ENCODE measurements at places on chromosomes 11 and 22.
A peak's percentile ranks its signal among the peaks of the same experiment; 100 is the strongest.

DNA sequence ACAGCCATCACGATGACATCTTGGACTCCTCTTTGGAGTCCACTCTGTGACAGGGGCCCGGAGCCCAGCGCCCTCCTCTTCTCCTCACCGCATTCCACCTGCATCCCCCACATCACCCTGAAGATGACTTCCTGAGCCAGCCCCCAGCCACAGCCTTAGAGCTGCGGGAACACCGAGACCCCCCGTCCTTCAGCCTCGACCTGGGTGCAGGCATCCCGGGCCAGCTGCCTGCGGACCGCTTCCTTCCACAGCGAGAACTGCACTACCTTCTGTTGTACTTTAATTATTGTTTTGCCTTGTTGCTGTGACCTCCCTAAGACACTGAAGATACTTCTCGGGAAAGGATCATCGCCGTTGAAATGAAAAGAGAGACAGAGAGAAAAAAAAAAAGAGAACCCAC, 42.1 kb downstream of the DBX1 start:
- no peak for DNase-seq

DNA sequence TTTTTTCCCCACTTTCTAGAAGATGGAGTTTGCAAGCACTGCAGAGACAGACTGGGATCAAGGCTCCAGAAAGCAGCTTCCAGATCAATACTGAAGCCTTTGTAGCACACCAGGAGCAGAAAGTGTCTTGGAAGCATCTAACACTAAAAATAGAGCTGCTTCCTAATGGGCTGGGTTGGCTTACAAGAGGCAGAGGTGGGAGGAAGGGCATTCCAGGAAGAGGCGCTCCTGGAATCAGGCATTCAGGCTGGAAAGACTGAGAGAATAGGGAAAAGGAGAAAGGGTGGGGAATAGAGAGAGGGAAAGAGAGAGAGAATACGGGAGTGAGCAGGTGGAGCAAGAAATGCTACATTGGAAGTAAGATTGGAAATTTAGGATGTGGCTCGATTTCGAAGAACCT, 395.9 kb downstream of the OPCML start:
- DNase-seq: no peak

DNA sequence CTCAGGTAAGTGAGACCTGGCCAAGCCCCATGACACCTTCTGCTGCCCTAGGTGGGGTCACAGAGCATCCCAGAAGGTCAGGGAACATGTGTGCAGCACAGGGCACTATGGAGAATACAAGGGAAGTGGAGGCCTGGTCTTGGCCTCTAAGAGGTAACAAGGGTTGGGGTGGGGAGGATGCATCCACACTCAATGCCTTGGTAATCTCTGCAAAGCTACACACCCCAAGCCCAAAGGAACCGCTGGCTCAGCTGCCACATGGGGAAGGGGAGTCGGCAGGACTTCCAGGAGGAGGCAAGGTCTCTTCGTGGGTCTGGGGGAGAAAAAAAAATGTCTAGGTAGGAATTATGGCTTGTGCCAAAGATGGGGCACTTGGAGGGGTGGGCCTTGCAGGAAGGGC, 17.3 kb downstream of the CD5 start:
- no peak for DNase-seq

DNA sequence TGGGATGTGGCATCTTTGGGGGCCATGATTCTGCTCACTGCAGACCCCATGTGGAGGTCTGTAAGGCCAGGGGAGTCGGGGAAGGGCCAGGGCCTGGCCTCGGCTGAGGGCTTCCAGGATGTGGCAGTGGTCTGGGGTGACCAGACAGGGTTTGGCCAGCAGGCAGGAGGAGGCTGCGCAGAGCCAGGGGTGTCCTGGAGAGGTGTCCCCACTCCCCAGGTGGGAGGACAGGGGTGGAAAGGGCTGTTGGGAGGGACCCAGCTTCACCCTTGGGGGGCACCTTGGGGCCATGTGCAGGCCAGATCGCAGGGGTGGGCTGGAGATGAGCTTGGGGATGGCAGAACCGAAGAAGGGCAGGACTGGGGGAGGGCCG, 3.4 kb downstream of the PANX2 start:
- no peak for DNase-seq

DNA sequence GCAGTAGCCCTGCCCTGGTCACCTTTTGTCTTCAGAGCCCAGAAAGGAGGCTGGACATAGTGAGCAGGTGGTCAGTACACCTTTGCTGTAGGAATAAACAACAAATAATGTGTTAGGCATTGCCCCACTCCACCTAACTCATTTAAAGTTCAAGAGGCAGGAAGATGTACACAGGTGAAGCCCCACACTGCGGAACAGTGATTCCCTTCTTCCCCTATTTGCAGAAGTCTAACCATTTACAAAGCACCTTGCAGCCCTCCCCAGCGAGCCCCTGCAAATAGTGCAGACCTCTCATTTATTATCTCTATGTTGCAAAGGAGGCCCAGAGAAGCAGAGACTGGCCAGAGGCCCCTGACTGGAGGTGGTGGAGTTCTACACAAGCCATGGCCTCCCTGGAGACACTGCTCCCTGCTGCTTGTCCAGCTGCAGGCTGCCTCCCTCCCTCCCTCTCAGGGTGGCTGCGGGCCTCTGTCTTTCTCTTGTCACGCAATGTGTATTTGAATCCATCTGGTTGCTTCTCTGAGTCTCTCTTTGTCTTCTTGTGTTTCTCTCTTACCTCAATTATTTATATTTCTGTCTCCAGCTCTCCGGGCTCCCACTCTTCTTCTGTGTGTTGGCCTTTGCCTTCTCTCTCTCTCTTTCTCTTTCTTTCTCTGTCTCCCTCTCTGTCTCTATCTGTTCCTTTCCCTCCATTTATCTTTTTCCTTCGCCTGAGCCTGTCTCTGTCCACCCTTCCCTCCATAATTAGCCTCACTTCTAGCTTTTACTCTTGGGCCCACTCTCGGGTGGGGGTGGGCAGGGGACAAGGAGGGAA, 59.1 kb upstream of the PRDM11 start:
- no peak for DNase-seq

DNA sequence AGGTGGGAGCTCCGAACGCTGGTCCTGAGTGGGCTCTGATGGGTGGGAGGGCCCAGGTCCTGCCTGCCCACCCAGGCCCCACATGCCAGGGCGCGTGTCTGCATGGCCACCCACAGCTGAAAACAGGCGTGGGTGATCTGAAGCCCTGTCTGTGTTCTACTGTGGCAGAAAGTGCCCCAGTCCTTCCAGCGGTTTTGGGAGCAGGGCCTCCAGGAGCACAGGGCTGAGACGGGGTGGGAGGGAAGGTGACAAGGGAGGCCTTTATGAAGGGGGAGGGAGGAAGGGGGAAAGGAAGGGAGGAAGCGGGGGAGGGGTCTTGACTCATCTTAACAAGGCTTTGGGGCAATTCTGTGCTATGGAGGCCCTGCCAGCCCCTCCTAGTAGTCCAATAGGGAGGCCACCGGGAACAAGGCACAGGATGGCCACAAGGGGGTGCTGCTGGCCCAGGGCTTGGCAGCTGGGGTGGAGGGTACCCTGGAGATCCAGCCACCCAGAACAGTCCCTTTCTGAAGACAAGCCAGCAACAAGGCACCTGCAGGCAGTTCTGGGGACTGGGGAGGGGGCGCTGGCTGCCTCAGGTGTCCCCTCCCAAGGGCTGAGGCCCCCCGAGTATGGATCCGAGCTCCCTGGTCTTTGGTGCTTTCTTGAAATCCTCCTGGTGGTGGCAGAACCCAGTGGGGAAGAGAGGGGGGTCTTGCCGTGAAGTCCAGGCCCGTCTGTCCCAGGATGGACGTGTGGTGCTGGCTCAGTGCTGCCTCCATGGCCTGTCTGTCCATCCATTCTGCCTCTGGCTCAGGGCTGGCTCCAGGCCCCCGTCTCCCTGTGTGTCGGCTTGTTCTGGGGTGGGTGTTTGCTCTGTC, 6.3 kb upstream of the FADS3 start:
- peak; percentile 82 for DNase-seq

DNA sequence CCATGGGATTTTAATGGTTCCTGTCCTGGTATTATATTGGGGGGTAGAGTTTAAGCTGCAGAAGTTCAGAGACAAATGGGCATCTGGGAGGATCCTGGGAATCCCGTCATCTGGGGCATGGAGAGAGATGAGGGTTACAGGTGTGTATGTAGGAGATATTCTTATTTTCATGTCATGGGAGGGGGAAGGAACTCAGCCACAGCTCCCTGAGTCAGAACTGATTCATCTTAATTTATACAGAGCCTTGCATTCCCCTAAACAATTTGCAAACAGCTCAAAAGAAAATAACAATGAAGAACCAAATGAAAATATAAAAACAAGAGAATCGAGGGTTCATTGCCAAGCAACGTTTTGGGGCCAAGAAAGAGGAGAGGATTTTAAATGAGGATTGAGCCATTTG, 155.9 kb upstream of the TBCEL start:
- no peak for DNase-seq

DNA sequence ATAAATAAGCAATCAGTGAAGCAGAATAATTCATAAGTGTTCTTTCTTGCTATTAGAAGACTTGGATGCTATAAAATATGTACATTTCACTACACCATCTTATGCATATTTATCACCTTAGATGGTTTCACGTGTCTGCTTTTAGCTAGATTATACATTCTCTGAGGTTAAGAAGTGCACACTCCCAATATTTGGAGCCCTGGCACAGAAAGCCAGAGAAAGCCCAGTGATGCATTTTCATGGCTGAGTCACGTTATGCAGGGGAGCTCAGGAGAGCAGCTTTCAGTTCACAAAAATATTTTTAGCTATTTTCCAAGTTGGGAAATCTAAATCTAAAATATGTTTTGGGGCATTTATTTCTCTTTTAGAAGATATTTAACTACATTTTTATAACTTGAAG, 5.1 kb upstream of the TP53AIP1 start:
- no peak for DNase-seq

GRCh38 chr22:37260901-37261336, 16.9 kb upstream of the RAC2 start:
- peak; percentile 77 for DNase-seq

GRCh38 chr11:32884770-32885384, 7.7 kb upstream of the QSER1 start:
- DNase-seq: peak; percentile 48

GRCh38 chr11:46657186-46657585, 39.8 kb downstream of the ATG13 start:
- no peak for DNase-seq
